GM12878 (cell line): ENCODE measurements at places on chromosomes 4 and X.

- DNase-seq = no peak
These were observed 206.8 kb upstream of the HAND2 start for GRCh38 chr4:173736840-173737239.

DNA sequence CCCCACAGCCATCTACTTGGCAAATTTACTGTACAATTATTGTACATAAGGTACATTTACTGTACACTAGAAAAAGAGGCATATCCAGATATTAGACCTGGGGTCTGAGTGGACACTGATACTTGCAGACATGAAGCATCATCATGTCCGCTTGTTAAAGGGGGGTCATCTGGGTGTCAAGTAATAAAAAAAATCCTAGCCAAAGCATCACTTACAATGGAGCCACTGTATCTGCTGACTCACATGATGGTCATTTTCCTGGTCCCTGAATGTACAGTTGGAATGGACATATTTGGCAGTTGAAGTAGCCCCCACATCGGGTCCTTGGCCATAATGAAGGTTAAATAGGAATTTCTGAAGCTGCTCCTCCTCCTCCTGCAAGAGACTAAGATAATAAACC is 228.8 kb downstream of the THOC2 start:
- DNase-seq = no peak

GRCh38 chr4:54157606-54158005 is 57.6 kb downstream of the GSX2 start:
- no peak for DNase-seq

DNA sequence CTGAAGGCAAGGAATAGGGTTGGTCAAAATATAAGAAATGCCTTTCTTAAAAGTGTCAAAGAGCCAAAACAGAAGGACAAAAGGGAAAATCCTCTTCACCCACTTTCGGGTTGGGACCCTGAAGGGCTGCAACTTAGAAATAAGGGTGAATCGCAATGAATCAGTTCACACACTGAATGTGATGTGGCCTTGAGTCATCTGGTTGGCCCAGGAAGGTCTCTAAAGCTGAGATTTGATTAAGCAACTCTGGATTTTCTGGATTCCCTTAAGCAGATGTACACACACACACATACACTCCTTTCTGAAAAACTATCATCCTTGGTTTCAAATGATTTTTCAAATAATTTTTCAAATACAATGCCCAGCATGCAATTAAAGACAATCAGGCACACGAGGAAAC is 13.1 kb downstream of the TAB3 start:
- DNase-seq = no peak

DNA sequence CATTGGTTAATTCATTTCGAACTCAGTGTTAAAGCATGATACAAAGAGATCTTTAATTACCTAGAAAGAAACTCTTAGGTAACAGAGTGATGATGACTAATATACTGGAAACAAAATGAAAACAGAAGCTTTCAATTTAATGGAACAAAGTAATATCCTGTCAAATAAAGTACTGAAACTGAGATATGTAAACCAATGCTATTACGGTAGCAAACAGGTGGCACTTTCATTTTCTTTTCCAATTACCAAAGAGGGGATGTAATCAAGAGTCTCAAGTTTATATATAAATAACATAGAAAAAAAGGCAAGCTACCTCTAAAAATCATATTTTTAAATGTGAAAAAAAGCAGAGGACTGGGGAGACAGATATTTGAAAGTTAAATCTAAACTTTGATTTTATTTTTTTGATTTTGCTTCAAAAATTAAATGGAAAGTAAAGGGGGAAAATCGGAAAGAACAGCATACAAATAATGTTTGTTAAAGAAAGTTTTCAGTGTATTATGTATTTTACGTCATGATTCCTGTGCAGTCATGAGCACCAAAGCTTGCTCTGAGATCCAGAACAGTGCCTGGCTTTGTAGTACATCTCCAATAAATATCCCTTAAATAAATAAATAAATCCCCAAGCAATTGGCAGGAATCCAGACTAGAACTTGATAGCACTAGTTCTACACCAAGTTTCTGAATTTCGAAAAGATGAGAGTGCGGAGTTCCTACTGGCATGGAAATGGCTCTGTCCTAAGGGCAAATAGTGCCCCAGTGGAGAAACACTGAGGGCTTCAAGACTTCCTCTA is 25.0 kb upstream of the RAPGEF2 start:
- DNase-seq = peak; percentile 77

DNA sequence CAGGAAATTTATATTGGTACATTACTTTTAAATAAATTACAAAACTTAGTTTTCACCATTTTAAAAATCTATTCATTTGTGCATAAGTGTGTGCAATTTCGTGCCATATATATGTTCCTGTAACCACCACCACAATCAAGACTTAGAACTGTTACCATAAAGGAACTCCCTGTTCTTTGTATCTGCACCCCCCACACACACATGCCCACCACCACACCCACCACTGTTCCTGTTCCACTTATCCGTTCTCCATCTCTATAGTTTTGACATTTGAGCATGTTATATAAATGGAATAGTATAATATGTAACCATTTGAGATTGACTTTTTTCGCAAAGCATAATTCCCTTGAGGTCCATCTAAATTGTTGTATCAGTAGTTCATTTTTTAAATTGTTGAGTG is 73.7 kb downstream of the TAF1 start:
- no peak for DNase-seq

DNA sequence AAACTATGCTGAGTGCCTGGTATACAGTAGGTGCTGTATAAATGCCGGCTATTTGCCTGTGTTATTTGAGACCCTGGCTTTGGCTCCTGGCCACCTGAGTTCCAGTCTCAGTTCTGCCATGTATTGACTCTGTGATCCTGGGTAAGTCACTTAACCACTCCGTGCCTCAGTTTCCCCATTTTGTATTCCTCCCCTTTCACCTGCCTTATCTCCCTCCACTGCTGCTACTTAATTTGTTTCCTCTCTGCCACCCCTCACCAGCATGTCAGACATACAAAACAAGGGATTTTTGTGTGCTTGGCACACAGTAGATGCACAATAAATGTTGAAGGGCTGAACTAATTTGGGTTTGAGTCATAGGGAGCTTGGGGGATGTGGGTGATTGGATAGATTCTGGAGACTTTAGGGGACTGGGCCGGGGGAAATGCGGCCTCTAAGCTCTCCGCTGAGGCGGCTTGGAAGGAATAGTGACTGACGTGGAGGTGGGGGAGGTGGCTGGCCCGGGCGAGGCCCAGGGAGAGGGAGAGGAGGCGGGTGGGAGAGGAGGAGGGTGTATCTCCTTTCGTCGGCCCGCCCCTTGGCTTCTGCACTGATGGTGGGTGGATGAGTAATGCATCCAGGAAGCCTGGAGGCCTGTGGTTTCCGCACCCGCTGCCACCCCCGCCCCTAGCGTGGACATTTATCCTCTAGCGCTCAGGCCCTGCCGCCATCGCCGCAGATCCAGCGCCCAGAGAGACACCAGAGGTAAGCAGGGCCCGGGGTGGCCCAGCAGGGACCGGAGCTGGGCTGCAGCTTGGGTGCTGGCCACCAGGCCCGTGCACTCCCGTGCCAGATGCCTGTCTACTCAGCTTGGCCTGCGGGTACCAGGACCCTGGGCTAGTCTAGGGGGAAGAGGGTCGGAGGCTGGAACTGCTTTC is at the start of gene TIMP1:
Gene TIMP1 (plus strand): TSS at position 706 of the 917 bp plus-strand sequence. CDS start 980 bp downstream, outside the sequence.
- DNase-seq = peak; percentile 45

GRCh38 chr4:157282019-157282418 is 61.5 kb downstream of the GRIA2 start:
- DNase-seq = no peak

- DNase-seq = no peak
These were observed 3.5 kb downstream of the MXD4 start for GRCh38 chr4:2258091-2259035.
